ENCODE measurements at places on chromosomes 1 and 21.

GRCh38 chr1:183477986-183478781 is 5.9 kb downstream of the SMG7 start:
- no peak for DNase-seq

DNA sequence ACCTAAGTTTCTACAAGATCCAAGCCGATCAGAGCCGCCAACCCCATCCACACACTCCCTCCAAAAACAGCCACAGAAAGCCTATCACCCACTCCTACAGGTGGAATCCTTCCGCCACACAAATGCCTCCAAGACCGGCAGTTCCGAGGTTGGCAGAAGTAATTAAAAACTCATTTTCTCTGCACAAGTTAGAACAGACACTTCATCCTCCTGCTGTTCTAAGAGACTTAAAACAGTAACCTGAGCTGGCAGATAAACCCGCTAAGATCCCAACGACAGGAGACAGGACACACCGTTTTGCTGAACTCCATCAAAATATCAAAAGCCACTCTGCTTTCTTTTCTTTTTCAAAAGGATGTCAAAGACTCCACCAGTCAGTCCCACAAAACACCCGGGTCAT is 2.8 kb downstream of the SSBP3 start:
- DNase-seq: no peak

GRCh38 chr1:66316464-66317247 is 217.3 kb upstream of the SGIP1 start:
- DNase-seq: no peak

GRCh38 chr1:212295579-212295978 is 10.4 kb downstream of the PPP2R5A start:
- no peak for DNase-seq

- no peak for DNase-seq
These were observed 236.1 kb upstream of the VAMP3 start for GRCh38 chr1:7535016-7535415.

GRCh38 chr1:201637282-201638079 is 98.6 kb downstream of the NAV1 start:
- DNase-seq: no peak

- no peak for DNase-seq
These were observed 94.2 kb downstream of the KCNK1 start for GRCh38 chr1:233707880-233708815.

- no peak for DNase-seq
These were observed 23.2 kb downstream of the ARID4B start for GRCh38 chr1:235304549-235305451.

DNA sequence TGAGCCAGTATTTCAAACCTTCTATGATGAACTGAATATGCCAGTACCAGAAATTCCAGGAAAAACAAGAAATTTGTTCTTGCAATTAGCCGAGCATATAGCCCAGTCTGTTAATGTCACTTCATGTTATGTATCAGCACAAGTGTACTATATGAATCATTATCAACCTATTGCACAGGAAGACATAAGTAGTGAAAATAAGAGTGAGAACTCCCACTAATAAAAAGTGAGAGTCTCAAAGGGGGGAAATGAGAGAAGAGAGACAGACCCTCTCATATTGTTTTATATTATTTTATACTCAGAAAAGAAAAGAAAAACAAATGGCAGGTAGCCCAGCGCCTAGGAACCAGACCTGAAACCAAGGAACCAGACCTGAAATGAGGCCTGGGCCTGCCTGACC is 16.2 kb downstream of the JMJD4 start:
- DNase-seq: no peak

- peak; percentile 46 for DNase-seq
These were observed 111.8 kb upstream of the JUN start for GRCh38 chr1:58895559-58896145.

- peak; percentile 50 for DNase-seq
These were observed 782 bp downstream of the CSDE1 start for GRCh38 chr1:114756949-114757454.

DNA sequence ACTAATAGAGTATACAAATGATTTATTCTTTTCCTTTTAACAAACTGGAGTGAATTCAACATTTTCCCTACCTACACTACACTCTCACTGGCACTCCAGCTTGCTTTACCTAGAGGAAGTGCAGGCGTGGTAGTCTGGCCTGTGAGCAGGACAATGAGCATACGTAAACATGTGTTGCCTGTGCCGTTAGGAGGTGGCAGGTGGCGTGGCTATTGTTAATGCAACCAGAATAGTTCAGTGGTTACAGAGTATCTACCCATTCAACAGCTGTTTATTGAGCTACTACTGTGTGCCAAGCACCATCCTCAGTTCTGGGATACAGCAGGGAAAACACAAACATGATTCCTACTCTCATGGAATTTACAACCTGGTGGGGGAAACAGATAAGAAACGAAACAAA is 299.7 kb upstream of the KAZN start:
- no peak for DNase-seq

GRCh38 chr1:82755671-82756070 is 954.9 kb downstream of the ADGRL2 start:
- DNase-seq: no peak

- no peak for DNase-seq
These were observed 88.1 kb downstream of the GPATCH2 start for GRCh38 chr1:217542837-217543236.

GRCh38 chr1:88462488-88463261 is 221.4 kb upstream of the PKN2 start:
- peak; percentile 37 for DNase-seq

GRCh38 chr21:44927259-44927586 is 6.5 kb upstream of the ITGB2 start:
- DNase-seq: no peak

- no peak for DNase-seq
These were observed 60.0 kb downstream of the SLC66A1 start for GRCh38 chr1:19372136-19372514.
